ENCODE measurements at places on chromosomes 16 and 17.

DNA sequence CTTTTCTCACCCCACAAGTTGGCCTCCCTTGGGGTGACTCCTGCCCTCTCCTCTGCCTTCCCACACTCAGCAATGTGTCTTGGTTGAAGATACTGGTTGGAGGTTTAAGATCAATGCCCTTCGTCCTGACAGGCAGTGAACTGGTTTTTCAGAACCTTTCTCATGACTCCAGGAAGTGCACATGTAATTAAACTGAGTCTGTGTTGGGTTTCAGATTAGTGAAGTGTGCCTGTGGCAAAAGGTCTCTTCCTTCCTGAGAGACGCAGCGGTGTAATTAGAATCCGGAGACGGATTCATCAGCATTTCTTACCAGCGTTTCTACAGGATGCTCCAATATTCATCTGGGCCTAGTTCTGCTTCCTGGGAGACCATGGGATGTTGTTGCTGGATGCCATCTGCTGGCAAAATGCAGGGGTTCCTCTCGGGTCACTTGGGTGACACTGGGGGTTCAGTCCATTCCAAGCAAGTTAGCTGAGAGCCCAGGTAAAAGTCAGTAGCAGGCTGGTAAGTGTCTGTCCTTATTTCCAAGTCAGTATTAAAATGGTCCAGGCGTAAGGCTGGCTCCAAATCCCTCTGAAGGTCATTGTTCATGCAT is 233.3 kb downstream of the XYLT1 start:
- DNase-seq = no peak

DNA sequence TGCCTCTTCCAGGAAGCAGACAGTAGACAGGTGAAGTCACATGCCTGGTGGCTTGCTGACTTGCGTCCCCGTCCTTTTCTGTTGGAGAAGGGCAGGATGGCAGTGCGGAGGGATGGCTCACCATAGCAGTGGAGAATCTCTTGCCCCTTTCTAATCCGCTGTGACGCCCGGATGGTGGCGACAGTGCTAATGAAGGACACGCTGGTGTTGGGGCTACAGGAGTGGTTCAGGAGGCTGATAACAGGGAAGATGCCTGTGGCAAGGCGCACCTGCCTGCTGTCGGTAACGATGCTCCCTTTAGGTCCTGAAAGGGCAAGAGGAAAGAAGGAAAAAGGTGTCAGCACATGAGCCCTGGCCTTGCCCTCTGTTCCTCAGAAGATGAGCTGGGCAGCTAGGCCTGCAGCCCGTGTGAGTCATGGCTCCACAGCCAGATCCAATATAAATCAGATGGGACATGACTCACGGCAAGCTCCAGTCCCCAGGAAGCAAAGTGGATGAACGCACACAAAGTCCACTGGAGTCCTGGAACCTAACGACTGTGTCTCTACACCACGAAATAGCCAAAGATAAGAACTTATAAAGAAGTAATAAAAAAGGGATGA is 25.5 kb downstream of the SERPINF1 start:
- DNase-seq = no peak

- no peak for DNase-seq
Observed at GRCh38 chr17:75135946-75136345, 4.4 kb upstream of the NT5C start.

GRCh38 chr17:3256575-3256974 is 41.6 kb downstream of the OR3A1 start:
- no peak for DNase-seq

- DNase-seq = no peak
Observed at GRCh38 chr17:2368359-2368758, 31.1 kb downstream of the SGSM2 start.

DNA sequence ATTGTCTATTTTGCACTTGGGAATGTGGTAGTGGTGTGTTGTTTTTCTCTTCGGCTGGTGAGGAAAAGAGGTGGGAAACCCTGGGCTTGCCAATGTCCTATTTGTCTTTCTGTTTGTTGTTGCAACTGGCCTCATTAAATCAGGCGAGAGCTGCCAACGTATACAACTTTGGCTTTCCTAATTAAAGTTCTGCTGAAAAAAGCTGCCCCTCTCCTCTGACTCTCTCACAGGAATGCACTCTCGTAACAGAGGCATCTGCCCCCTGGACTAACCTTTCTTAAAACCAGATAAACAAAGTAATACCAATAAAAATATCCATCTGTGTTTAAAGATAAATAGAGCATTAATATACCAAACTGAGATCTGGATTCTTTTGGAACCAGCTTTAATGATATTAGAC is 7.8 kb downstream of the CDRT15 start:
- no peak for DNase-seq

- no peak for DNase-seq
Observed at GRCh38 chr17:13420418-13420826, 181.3 kb downstream of the HS3ST3A1 start.

GRCh38 chr17:68304706-68305105 is 13.4 kb downstream of the ARSG start:
- no peak for DNase-seq

DNA sequence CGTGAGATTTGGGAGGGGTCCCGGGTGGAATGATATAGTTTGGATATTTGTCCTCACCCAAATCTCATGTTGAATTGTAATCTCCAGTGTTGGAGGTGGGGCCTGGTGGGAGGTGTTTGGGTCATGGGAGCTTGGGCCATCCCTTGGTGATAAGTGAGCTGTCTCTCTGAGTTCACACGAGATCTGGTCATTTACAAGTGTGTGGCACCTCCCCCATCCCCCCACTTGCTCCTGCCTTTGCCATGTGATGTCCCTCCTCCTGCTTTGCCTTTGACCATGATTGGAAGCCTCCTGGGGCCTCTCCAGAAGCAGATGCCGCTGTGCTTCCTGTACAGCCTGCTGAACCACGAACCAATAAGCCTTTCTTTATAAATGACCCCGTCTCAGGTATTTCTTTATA is 21.3 kb upstream of the BAIAP2 start:
- no peak for DNase-seq

- no peak for DNase-seq
Observed at GRCh38 chr17:68273722-68274121, 17.2 kb downstream of the SLC16A6 start.

DNA sequence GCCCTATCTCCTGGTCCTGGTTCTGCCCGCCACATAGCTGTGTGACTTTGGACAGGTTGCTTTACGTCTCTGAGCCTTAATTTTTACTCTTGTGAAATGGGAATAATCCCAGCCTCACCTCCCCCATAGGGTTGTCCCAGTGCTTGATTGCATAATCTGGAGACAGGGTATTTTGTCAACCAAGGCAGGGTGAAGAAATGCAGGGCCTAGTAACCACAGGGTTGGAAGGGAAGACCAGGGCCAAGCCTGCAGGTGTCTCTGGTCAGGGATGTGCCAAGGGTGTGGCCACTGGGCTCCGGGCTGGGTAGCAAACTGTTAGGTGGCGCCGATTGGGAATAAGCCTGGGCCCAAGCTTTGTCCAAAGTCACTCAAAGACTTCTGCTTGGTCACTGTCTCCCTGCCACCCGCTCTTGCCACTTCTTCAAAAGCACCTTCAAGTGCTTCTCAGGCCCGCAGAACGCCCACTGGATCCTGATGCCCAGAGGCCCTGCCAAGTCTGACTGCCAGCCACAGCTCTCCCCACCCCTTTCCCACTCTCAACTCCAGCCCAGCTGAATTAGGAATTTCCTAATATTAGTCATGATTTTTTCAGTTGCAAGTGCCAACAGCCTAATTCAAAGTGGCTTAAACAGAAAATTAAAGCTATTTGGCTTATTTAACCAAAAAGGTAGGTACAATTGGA is 20.6 kb upstream of the COL1A1 start:
- DNase-seq = no peak

All from activated gamma-delta T cell (primary cell).